HCEC 1CT (cell line): ENCODE measurements at places on chromosomes 7 and 10.
A peak's percentile ranks its signal among the peaks of the same experiment; 100 is the strongest.

DNA sequence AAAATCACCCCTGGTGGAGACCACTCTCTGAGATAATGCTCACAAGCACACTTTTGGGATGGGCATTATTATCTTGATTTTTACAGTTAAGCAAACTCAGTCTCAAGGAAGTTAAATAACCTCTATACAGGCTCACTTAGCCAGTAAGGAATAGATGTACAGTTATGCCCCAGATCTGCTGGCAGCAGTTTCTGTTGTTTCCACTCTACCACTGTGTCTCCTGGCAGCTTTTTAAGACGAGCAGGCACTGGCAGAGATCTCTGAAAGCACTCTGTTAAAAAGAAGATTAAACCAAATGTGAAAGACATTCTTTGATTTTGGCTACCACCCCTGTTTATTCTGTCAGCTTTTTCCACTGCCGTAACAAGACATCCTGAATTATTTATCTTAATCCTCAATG is 73.2 kb downstream of the SRI start:
- DNase-seq = no peak

DNA sequence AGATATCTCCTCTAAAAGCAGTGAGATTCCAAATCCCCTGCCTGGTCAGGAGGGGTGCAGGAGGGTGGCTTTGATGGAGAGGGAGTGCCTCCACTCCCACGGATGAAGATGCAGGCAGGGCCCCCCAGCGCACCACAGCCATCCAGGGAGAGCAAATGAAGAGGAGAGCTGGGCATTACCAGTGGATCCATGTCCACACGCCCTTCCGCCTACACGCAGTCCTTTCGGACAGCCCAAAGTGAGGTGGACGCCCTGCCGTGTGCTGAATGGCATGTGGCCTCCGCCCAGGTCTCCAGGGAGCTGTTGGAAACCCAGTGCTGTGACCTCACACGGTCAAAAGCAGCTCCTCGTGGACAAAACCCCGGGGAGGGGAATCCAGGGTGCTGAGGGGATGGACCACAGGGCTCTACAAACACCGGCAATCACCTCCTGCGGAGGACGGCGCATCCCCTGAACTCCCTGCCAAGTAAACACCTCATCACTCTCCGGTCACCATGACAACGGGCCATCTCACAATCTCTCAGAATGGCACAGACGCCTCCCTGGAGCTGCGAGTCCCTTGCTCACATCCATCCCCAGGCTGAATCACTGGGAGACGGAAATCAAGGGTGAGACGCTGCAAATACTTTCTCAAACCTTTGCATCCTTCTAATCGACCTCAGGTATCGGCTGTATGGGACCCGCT is 35.0 kb upstream of the DNAAF5 start:
- DNase-seq = no peak

DNA sequence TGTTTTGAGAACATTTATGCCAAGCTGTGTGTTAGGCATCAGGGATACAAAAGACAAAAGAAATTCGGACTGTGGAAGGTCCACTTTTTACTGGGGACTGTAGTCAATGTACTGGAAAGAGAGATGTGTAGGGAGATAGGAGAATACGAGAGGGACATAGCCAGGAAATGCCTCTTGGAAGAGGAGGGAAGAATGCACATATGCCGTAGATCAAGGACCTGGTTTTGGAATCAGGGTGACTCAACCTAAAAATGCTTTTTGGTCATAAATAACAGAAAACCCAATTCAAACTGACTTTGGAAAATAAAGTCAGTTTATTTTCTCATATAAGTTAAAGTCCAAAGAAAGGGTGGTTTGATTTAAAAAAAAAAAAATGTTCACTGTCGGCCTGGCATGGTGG is 140.3 kb upstream of the TCF7L2 start:
- DNase-seq = no peak

DNA sequence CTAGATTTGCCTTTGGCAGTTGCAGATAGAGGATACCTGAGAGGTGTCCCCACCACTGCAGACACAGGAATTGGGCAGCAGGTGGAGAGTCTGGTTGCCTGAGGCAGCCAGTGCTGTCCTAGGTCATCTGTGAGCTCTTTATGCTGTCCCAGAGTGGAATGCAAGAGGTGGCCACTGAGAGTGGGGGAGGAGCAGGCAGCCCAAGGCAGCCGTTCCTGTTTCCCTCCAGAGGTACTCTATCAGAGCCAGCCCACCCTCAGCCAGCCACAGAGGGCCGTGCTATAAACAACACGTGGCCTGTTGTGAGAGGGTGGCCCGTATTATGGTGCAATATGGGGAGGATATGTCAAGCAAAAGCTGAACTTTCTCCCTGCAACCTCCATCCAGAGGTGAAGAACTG is 8.5 kb downstream of the LRRC18 start:
- no peak for DNase-seq

DNA sequence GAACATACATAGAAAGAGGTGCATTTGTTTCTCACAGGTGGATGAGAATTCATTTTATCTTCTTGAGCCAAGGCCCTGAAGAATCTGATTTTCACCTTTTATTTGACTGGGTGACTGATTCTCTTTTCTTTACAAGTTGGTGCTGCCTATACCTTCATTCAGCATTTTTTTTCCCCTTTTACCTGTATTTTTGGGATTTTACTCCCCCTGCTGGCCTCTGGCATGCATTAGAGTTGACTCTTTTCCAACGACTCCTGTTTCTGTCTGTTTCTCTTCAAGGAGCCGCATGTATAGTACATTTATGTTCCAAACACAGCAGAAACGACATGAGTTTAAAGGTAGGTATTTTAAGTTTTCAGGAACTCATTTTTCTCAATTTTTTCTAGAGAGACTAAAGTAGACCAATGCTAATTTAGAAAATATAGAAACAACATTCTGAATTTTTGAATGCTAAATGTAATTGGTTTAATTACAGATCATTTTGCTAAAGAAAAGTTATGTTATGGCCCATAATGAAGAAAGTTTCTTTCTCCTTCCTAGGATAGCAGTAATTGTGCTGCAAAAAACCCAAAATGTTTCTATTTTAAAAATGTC is 149.8 kb upstream of the HDAC9 start:
- peak; percentile 56 for DNase-seq

DNA sequence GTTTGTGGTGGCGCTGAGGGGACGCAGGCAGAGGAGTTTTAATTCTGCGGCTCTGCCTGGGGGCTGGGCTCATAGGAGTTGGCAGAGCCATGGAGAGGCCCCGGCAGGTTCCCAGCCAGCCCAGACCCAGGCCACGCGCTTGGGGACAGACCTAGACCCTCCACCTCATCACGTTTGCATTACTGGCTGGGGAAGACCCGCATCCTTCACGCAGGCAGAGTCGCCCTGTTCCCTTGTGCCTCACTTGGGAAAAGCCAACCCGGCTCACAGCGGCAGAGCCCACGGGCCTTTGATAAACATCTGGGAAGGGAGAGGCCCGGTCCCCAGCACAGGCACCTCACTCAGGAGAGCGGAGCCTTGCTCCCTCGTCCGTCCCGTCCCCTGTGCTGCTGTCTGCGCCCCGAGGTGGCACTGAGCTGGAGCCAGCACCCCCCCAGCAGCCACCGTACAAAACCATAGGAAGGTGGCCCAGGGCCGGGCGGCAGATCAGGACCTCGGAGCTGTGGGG is 112.8 kb downstream of the CYTH3 start:
- no peak for DNase-seq

- DNase-seq = peak; percentile 14
Observed at GRCh38 chr10:100896876-100897461, 15.8 kb upstream of the SLF2 start.

GRCh38 chr10:86048973-86049372 is 317.6 kb downstream of the GRID1 start:
- no peak for DNase-seq

GRCh38 chr7:105581066-105581811 is at the start of gene EFCAB10:
EFCAB10 (minus strand) TSS chr7:105581493; CDS start chr7:105581463, 30 bp downstream.
- DNase-seq = no peak

DNA sequence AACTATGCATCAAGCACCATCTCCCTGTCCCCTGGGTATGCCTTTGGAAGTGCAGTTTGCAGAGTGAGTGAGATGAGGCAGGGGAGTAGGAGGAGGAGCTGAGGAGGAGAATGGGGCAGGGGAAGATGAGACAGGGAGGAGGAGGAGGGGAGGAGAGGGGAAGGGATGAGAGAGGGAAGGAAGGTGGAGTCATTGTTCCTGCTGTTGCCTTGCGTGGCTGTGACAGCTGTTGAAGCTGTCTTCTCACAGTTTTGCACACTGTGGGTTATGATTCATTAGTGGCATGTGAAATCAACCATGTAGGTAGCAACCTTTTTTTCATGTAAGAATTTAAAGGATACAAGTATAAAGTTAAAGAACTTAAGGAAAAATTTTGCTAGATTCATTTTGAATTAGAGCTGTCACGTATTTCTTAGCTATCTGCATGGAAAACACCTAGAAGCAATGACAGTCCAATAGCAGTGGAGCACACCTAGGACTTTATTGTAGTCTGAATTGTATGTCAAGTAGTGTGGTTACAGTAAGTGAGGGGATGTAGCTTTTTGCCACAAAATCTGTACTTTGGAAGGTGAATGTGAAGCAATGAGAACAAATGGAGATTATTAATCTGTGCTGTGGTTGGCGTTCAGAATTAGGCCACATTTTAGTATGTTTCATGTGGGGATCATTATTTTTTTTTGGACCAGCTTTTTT is 21.7 kb downstream of the CCM2 start:
- DNase-seq = peak; percentile 61

DNA sequence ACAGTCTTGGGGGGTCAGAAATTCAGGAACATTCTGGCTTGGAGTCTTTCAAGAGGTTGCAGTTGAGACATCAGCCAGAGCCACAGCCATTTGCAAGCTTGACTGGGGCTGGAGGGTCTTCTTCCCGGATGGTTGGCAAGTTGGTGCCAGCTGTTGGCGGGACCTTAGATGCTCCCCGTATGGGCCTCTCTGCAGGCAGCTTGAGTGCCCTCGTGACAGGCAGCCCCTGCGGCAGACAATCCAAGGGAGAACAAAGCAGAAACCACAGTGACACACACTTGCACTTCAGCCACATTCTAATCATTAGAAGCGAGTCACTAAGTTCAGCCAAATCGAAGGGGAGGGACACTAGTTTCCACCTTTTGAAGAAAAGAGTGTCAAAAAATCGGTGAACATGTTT is 59.4 kb upstream of the MXI1 start:
- DNase-seq = no peak

DNA sequence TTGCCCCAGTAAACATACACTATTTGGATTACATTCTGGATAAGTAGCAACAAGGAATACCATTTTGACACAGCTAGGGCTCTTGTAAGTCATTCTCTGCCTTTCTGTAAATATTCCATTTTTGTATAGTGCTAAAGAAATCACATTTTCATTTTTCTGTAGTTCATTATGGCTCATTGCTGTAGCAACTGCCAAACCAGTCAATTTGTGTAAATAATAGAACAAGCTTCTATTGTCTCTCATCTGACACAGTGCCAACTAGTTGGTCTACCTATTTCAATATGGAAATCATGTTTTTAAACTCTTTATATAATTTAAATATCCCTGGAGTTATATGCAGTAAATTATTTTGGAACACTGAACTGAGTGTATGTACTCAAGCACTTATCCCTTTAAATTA is 193.7 kb downstream of the RELN start:
- DNase-seq = no peak

DNA sequence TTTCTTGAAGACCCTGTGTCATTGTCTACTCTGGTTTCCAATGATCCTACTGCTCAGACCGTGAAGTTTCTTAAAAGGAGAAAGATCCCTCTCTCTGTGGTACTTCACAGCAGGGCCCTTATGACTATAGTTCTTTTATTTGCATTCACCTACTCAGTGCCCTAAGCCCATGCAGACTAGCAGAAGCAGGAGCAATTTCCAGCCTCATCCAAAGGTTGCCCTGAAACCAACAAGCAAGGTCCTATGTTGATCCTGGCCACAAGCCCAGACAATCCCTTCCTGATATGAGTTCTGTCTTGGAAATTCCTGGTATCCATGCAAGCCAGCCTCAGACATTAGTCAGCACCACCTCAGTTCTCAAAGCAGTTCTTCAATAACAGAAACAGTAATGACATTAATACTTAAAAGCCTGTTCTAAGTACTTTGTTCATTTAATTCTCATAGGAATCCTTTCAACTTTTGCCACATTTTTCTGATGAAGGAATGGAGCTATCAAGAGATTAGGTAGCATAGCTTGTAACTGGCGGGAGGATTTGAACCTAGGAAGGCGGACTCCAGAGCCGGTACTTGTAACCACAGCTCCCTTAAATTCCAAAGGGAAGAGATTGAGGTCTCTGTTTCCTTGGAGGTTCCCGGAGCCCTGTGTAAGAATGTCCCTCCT is 58.1 kb upstream of the ST8SIA6 start:
- DNase-seq = peak; percentile 97

GRCh38 chr10:1360558-1361164 is 304.5 kb downstream of the WDR37 start:
- DNase-seq = no peak

DNA sequence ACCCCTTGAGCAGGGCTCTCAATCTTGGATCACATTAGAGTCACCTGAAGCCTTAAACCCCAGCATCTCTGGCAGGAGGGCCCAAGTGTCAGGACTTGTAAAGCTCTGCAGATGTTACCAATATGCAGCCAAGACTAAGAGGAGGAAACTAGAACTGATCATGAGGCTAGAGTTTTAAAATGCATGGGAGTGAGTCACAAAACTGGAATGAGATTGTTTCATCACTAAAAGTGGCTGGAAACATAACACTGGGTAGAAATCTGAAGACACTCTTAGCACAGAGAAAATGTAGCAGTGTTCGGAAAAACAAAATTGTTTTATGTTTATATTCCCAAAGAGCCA is 63.3 kb upstream of the GHITM start:
- peak; percentile 53 for DNase-seq

GRCh38 chr10:21519941-21520436 is 5.5 kb downstream of the SKIDA1 start:
- DNase-seq = peak; percentile 62

GRCh38 chr7:129740574-129741410 is 129.3 kb downstream of the NRF1 start:
- no peak for DNase-seq

- DNase-seq = peak; percentile 89
Observed at GRCh38 chr10:72846238-72846637, 47.3 kb upstream of the OIT3 start.

DNA sequence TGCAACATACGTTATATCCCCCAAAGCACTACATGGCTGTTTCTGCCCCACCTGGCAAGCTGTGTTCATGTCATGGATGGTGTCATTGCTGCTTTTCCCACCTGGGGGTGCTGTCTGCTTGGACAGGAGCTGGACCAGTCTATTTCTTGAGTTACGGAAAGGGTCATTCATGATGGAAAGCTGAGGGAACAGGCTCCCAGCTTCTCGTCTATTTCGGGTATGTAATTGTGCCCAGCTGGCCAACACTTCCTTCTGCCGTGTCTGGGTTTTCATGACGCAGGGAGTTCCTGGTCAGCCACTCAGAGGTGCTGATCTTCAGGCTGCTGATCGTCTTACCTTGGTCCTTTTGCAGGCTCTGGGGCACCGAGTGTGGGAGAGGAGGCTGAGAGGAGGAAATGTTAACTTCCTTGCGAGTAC is 8.6 kb downstream of the BTBD16 start:
- DNase-seq = peak; percentile 48

DNA sequence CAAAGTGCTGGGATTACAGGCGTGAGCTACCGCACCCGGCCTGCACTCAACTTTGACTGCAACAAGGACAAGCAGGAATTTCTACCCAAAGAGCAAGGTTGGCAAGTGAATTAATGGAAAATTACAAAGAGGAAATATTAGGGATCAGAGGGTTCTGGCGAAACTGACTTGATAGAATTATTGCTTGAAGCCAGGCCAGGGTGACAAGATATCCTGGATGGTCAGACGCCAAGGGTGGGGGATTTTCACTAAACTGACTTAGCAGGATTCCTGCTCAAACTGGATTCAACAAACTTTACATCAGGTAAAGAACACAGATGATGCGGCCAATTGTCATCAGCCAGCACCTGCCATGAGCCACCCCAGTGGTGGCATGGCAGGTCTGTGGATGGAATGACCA is 603.6 kb upstream of the MGMT start:
- DNase-seq = no peak

GRCh38 chr10:61284222-61284890 is 168.8 kb downstream of the TMEM26 start:
- peak; percentile 60 for DNase-seq
